Activated CD4-positive, alpha-beta T cell treated with anti-CD3 and anti-CD28 coated beads, Interleukin-2, amount 50 U/mL, for 1 hour (primary cell): ENCODE measurements at places on chromosomes 12 and 14.

DNA sequence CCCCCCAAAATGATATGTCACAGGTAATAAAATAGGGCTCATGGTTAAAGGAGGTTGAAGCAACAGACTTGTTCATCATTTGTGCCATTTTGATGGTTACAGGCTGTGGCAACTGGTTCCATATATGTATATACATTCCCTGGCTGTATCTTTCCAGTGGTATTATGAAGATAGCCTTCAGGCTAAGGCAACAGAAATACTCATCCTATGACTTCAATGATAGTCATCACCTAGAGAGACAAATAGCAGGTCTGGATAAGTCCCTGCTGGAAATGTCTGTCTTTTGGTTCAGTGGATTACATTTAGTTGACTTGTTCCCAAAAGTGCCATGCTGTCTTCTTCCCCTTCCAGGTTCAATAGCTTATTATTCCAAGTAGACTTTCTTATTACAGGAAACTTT is 997.4 kb downstream of the FLRT2 start:
- DNase-seq, result no peak

DNA sequence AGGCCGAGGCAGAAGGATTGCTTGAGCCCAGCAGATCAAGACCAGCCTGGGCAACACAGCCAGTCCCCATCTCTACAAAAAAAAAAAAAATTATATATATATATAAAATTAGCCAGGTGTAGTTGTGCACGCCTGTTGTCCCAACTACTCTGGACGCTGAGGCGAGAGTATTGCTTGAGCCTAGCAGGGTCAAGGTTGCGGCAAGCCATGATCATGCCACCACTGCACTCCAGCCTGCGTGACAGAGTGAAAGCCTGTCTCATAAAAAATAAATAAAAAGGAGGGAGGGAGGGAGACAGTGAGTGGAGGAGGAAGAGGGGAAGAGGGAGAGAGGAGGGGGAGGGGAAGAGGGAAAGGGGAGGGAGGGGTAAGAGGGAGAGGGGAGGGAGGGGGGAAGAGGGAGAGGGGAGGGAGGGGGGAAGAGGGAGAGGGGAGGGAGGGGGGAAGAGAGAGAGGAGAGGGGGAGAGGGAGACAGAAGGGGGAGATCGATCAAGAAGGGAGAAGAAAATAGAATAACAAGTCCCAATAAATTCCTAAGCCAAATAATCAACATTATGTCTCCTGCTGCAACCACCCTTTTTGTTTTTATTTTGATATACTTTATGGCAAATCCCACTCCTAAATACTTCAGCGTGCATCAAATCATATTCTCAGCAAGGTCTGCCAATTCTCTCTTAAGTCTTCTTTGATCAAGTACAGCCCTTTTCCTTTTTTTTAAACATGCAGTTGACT is 163.9 kb downstream of the MED13L start:
- no peak for DNase-seq

- DNase-seq, result no peak
Measured at GRCh38 chr12:52614381-52615207, 3.8 kb downstream of the KRT73 start.

DNA sequence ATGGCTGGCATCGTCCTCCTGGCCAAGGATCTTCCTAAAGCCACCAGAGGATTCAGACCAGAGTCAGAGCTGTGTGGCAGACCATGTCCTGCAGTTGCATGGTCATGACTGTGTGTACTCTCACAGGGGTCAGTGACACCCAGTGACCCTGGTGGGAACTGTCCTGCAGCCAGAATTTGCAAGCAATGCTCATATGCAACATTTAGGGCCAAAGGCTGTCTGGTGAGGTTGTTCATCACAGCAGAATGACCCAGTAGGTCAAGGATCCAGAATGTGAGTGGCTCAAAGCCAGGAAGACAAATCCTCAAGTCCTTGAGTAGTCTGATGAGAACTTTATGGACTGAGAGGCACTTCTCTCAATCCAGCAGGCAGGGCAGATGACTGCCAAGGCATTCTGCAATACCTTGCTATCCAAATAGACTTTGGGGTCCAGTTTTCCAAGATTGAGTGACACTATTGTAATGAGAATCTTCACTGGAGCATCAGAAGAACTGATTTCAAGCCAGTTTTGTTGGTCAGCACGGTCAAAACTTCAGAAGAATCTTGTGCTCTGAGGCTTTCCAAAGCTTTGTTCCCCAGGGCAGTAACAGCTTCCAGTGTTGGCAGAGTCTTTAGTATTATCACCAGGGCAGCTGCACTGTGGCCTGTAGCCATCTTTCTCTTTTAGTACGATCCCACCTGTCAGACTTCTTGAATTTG is 122.0 kb downstream of the PTCSC3 start:
- DNase-seq, result no peak

GRCh38 chr12:3520168-3520567 is 29.2 kb downstream of the PRMT8 start:
- DNase-seq, result no peak

DNA sequence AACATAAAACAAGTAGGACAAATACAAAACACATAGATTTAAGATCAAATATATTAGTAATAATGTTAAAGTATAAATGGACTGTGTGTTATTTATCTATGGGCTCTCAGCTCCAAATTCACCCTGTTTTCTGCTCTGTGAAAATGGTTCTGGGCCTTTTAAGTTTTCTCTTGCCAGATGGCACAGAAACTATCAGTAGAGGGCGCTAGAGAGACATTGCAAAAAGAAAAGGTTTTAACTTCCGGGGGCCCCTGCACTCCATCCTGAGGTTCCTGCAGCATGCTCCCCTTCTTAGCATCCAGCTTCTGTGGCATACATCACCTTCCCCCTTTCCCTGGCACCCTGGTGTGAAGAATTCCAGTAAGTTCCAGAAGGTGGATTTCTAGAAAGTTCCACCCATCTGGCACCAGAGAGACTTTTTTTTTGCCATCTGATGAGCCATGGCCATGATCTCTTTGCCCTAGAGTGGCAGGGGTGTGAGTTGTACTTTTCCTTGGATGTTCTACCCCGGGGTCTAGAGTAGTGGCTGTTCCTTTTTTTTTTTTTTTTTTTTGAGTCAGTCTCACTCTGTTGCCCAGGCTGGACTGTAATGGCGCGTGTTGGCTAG is 29.3 kb downstream of the ZCRB1 start:
- no peak for DNase-seq

GRCh38 chr12:12946686-12947355 is 5.1 kb downstream of the GPRC5D start:
- no peak for DNase-seq

DNA sequence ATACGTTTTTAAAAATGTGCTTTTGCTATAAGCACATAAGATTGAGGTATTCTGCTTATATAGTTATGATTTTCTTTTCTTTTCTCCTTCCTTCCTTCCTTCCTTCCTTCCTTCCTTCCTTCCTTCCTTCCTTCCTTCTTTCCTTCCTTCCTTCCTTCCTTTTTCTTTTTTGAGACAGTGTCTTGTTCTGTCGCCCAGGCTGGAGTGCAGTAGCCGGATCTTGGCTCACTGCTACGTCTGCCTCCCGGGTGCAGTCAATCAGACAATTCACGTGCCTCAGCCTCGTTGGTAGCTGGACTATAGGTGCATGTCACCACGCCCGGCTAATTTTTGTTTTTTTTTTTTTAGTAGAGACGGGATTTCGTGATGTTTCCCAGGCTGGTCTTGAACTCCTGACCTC is 5.8 kb downstream of the CFAP54 start:
- no peak for DNase-seq

DNA sequence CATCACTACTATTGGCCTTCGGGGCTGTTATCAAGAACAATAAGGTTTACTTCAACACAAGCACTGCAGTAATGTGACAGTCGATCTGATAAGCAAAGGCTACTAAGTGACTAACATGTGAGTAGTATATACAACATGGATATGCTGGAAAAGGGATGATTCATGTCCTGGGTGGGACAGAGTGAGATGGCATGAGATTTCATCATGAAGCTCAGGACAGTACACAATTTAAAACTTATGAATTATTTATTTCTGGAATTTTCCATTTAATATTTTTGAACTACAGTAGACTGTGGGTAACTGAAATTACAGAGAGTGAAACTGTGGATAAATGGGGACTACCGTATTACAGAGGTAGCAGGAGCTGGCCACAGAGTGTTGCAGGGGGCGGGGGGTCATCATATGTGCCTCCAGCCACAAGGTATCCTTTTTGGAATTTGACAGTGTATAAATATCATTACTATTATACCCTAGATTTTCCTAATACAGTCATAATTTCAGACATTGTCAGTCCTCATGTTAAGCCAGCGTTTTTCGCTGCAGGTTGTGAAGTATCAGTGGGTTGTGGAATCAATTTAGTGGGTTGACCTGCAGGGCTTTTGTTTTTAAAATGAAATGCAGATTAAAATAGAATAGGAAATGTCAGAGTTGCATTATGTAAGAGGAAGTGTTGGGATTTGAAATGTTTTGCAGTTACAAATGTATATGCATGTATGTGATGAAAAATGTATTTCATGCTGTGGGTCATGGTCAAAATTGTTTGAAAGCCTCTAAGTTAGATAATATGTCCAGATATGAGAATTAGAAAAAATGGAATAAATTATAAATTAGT is 148.0 kb upstream of the NUDT4 start:
- no peak for DNase-seq

- no peak for DNase-seq
Measured at GRCh38 chr12:47896633-47897032, 8.2 kb downstream of the VDR start.

GRCh38 chr14:31208546-31209424 is 1.2 kb upstream of the HECTD1 start:
- peak; percentile 37 for DNase-seq

GRCh38 chr14:90107789-90108188 is 46.0 kb downstream of the KCNK13 start:
- no peak for DNase-seq

- no peak for DNase-seq
Measured at GRCh38 chr12:20963762-20964161, 153.3 kb downstream of the SLCO1B3 start.
